ENCODE measurements at places on chromosomes 4 and X.

- DNase-seq = no peak
Observed at GRCh38 chr4:148780426-148781005, 338.3 kb upstream of the NR3C2 start.

DNA sequence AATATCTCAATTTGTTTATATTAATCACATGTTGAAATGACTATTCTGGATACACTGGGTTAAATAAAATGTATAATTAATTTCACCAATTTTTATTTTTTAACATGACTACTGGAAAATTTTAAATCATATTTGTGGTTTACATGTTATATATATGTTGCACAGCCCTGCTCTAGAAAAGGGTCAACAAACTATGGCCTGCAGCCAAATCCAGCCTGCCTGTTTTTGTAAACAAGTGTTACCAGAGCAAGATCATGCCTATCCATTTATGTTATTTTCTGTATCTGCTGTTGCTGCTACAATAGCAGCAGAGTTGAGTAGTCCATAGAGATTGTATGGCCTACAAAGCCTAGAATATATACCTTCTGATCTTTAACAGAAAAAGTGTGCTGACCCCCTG lies 1.2 kb downstream of the TCEANC start:
- no peak for DNase-seq

DNA sequence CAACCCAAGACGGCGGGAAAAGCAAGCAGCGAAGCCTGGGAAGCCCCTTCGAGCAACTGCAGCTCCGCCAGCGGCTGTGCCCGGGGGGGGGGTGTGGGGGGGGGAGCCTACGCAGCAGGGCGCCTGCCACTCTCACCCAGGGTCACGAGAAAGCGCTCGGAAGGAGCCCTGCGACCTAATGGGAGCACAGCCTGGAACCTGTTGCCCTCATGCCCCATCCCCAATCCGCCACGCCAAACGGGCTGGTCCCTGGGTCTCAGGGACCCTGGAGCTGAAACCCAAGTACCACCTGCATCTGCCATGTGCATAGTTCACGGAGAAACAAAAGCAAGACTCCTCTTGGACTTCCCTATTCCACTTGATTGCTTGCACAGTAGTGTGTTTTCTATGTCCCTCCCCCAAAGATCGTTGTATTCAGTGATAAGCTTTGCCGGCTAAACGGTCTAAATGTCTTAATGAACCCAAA lies 359 bp upstream of the GAB3 start:
- DNase-seq = no peak

- DNase-seq = no peak
Observed at GRCh38 chr4:113290666-113291065, 241.2 kb downstream of the ANK2 start.

- no peak for DNase-seq
Observed at GRCh38 chrX:3244203-3244743, 102.2 kb downstream of the MXRA5 start.

DNA sequence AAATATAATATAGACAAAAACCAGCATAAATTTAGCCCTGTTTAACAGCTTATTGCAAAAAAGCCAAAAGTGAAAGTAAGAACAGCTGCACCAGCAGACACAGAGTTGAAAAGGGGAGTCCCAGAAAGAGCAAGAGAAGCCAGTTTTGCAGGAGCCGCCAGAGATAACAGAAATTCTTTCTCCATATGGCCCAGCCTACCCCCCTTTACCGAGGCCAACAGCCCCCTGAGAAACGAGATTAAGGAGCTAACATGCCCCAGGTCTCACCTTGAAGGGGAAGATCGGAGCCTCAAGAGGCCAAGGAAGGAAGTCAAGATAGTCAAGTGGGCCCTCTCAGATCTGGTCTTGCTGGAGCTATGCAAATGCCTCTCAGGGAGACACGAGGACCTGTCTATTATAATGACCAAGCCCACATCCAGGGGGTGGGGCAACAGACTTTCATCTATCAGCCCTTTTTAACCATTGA lies 4.8 kb downstream of the ACOX3 start:
- no peak for DNase-seq

DNA sequence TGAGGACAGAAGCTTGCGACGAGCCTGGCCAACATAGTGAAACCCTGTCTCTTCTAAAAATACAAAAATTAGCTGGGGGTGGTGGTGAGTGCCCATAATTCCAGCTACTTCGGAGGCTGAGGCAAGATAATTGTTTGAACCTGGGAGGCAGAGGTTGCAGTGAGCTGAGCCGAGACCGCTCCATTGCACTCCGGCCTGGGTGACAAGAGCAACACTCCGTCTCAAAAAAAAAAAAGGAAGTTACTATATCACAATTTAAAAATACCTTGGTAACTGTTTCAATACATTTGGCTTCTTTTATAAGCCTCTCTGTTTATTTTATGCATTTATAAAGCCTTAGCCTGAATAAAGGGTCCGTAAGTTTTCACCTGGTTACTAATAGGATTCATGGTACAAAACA lies 46.6 kb upstream of the CHRNA9 start:
- DNase-seq = no peak

DNA sequence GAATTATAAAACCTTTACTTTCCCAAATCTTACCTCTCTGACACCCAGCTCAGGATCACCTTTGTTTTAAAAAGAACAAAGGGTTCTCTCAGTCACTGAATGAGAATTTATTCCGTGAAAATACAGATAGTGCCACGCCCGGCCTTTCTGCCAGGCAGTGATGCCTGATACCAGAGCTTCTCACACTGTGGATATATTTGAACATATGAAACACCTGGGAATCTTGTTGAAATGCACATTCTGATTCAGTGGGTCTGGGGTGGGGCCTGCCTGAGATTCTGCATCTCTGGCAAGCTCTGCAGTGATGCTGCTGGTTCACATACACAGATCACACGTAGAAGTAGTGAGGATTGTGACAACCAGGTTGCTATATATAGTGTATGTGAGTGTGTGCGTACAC lies 46.0 kb downstream of the ELOVL6 start:
- no peak for DNase-seq

DNA sequence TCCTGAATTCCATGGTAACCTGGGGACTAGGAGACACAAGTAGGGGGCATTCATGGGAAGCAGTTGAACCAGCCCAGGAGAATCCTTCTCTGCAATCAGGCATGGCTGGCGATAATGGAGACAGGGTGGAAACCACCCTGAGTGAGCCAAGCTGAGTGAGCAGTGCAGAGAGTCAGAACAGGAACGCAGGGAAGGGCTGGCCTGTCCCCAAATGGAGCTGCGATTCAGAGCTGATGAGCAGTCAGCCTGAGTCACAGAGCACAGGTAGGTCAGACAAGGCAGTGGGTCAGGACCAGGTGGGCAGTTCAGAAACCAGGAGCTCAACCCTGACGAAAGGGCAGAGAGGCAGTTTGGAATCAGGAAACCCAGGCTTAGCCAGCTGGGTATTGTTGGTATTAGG lies 129.0 kb downstream of the BTC start:
- no peak for DNase-seq

- DNase-seq = no peak
Observed at GRCh38 chrX:127466211-127466610, 586.0 kb downstream of the ACTRT1 start.

DNA sequence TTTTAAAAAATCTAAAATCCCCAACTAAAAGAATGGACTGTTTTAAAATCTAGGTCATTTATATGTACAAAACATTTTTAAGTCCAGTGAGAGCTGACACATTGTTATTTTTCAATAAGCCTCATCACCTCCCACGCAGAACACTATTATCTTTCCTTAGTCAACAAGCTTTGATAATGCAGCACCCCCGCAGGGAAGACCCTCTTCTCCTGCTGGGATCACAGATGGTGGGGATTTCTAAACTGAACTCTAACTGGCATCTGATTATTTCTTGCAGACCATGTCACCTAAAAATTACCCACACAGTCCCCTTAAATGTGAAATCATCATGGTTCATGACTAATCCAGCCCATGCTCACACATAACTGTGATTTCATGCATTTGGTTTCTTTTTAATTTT lies 11.6 kb downstream of the SYTL4 start:
- DNase-seq = peak; percentile 96

DNA sequence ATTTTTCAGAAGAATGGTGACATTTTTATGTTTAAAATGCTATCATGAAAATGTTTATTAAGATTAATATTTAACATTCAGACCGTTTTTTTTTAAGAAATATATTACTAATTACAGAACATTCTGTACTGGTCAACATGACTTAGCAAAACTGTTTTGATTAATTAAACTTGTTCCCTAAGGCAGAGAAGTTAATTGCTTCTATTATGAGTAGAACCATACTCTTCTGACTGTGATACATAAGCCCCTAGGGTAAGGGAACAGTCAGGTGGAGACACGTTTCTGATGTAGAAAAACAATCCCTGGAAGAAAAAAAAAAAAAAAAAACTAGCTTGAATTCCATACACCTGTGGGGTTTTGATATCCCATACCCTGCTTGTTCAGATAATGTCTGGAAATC lies 97.4 kb downstream of the GPM6A start:
- DNase-seq = no peak

DNA sequence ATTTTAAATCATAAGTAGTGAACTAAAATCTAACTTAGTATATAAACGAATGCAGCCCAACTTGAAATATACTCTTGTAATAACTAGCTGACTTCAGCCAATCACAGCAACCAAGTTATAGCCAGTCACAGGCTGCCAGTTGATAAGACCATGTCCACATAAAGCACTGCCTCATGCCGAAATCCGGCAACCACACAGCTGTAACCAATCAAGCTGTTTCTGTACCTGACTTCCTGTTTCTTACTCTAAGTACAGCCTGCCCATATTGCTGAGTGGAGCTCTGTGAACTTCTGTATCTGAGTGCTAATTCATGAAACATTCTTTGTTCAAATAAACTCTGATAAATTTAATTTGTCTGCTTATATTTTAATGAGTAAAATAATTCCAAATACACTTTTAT lies 805.3 kb upstream of the EPHA5 start:
- no peak for DNase-seq

DNA sequence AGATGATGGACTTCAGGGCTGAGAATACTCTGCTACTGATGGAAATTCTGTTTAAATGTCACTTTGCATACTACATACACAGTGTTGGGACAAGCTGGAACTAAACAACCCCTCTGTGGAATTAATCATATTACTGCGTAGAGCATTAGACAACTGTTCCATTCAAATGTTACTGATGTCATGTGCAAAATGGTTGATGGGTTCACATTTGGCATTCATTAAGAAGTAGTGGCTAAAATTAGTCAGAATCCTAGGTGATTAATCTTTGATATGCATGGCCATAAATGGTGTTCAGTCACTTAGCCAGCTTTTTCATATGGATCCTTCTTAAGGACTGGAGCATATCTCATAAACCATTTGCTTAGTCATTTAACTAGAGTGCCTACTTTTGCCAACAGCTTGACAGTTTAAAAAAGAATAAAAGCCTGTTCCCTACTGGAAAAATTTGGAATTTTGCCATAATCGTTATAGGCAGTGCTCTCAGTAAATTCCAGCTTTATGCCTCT lies 105.2 kb downstream of the RNF150 start:
- DNase-seq = no peak

GRCh38 chr4:38181286-38181685 lies 221.1 kb downstream of the PTTG2 start:
- no peak for DNase-seq

DNA sequence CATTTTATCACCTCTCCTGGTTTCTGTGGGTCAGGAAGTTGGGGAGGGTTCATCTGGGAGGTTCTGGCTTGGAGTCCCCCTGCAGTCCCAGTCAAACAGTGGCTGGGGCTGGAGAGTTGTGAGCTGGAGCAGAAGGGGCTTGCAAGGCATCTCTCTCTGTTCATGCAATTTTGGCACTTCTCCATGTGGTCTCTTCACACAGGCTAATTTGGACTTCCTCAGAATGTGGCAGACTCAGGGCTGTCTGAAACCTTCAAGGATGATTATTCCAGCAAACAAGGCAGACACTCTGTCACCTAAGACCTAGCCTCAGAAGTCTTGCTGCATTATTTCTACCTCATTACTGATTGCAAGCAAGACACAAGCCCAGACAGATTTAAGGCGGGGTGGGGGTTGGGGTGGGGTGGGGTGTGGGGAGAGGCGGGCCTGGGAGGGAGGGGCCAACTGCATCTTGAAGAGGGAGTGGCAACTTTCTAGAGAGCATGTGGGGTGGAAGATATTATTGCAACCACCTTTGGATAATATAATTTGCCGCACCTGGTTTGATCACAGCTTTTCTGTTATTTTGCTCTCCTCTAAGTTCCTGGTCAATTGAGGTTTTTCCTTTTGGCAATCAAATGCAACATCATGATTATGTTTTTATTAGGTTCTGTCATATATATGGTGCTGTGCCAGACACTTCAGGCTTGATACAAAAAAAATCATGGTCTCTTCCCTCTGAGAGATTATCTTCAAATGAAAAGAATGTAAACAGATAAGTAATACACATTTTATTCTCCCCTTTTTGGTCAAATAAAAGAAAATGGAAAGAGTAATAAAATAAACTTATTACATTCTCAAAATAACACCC lies 799.5 kb downstream of the RPA4 start:
- no peak for DNase-seq

DNA sequence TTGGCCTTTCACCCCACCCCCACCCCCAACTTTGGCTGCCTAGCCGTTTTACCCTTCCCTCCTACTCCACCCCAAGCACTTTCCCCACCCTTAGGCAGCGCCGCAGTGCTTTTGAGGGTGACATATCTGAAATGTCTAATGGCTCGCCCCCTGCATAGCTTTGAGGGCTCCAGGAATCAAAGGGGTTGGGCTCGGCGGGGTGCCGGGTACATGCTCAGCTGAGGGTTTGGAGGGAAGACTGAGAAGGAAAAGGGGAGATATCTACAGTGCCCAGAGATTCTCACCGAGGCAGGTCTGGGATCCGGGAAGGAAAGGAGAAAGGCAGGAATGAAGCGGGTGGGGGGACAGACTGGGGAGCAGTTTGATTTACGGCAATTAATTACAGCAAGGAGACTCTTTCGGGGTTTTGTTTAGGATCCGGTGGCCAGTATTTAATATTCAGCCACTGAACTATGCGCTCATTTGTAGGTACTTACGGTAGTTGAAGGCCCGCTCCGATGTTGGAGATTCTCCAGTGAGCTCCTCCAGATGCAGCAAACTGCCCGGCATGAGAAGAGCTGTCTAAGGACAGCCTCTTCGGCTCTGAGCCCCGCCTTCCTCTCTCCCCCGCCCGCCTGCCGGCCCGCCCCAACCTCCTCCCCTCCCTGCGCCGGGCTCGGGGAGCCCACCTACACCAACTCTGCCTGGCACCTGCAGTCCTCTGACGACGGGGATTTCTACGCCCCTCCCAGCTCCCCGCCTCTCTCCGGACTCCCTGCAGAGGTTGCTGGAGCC lies at the start of gene IGSF1:
IGSF1 (minus strand) TSS at position 569 of the 774 bp plus-strand sequence. CDS start 2,632 bp downstream, outside the sequence.
- DNase-seq = no peak
